ENCODE measurements at places on chromosomes 7 and 10.
A peak's percentile ranks its signal among the peaks of the same experiment; 100 is the strongest.

DNA sequence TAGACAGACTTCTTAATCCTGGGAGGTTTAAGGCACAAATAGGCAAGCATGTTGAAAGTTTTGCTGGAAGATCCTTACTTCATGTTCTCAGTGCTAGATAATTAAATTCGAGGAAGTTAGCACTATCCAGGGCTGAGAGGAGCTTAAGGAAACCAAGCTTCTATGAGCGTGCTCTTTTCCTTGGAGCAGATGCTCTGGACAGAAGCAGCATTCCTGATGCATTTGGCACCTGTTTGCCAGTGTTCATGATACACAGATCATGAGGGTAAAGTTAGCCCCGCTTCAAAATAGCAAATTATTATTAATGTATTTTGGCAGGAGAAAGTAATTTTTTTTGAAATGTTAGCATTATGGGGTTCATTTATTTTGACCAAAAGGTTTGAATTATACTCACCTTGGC, 9.4 kb downstream of the HDAC9 start:
- DNase-seq, result no peak

GRCh38 chr7:111752022-111752582, 189.8 kb upstream of the IMMP2L start:
- peak; percentile 38 for DNase-seq

DNA sequence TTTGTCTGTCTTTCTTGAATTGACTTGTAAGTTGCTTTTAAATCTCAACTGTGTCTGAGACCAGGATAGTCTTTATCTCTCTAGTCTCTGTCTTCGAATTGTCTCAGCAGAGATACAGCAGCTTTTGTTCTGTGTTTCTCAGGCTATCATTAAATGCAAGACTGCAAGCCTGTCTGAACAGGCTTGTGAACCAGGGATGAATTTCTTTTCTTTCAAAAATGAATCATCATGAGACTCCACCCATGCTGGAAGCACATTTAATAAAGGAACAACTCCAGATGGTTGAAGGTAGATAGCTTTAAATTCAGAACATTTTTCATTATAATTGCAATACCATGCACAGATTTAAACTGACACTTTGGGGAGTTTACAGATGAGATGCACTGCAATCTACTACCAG, 155.9 kb downstream of the SEC23IP start:
- no peak for DNase-seq

DNA sequence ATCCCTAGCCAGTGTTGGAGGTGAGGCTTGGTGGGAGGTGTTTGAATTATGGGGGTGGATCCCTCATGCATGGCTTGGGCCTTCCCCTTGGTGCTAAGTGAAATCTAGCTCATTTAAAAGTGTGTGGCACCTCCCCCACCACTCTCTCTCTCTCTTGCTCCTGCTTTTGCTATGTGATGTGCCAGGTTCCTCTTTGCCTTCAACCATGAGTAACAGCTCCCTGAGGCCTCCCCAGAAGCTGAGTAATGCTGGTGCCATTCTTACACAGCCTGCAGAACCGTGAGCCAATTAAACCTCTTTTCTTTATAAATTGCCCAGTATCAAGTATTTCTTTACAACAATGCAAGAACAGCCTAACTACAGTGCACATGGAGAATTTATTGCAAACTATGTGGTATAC, 188.8 kb upstream of the POT1 start:
- no peak for DNase-seq

DNA sequence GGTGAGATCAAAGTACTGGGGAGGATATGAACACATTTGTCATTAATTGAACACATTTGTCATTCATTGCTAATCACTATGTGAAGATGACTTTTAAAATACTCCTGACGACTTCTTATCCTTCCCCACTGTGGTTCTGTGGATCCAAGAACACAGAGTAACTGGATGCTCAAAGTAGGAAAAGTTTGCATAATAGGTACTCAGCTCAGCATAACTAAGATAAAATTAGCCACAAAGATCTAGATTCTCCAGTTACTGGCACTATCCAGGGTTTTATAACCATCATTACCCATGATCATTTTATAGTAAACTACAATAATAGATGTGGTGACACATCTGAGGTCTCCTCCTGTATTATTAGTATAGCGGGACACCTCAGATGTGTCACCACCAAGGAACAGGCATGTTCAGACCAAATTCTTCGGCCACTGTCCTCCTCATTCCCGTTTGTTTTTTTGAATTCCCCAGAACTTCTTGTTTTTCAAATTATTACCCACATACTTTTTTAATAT, 163.6 kb upstream of the LRRTM3 start:
- no peak for DNase-seq

DNA sequence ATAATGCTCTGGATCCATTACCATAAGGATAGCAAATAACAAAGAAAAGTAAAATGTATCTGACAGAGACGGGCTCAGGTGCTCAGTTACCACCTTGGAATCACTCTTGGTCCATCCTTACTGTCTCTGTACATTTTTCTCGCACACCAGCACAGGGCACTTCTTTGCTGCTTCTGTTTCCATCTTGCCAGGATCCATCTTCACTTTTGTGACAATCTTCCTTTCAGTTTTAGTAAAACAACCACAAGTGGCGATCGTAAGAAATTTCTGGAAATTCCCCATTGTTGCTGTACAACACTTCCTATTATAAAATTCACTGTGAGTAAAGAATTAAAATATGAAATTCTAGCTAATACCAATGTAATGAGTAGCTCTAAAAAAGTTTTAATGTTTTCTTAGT, 695.5 kb downstream of the GRM8 start:
- DNase-seq, result no peak

- DNase-seq, result no peak
Measured at GRCh38 chr7:148726385-148726784, 27.7 kb downstream of the CUL1 start.

GRCh38 chr7:47239931-47240421, 341.9 kb downstream of the TNS3 start:
- DNase-seq, result no peak

- no peak for DNase-seq
Measured at GRCh38 chr7:42315631-42316030, 78.6 kb upstream of the GLI3 start.

- peak; percentile 55 for DNase-seq
Measured at GRCh38 chr10:125160856-125161706, 718 bp upstream of the CTBP2 start.

DNA sequence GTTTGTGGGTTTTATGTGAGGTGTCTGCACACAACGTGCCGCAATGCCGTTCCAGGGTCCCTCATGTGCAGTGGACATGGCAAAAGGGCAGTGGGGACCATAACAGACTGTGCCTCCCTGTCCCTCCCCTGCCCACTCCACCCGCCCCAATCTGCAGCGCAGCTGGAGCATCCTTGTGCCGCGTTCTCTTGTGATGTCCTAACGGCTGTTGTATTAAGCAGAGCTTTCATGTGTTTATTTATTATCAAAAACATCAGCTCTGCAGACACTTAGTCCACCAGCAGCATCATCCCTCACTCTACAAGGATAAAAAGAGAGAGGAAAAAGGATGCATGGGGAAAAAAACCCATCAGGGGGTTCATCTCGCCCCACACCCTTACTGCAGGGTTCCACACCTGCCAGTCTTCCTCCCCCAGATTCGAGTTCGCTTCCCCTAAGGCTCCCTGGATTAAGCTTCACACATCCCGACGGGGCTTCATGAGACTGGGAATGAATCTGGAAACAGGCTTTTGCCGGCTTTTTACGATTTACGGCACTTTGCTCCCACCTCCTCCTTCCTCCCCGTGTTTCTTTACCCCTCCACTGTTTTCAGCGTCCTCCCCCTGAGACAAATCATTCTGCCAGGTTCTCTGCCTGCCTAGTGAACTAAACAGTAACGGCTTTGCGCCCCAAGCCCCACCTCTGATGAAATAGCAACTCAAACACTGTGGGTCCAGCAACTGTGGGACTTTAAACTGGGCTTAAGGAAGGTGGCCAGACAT, 301.4 kb downstream of the CAMK1D start:
- no peak for DNase-seq

DNA sequence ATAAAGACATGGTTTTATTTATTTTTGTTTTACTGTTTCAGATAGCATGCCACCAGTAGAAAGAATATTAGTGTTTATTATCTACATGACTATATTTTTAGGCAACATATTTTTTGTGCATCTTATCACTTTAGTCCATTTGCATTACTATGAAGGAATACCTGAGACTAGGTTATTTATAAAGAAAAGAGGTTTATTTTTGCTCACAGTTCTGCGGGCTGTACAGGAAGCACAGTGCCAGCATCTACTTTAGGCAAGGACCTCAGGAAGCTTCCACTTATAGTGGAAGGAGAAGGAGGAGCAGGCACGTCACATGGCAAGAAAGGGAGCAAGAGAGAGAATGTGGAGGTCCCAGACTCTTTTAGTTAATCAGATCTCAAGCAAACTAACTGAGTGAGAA, 5.7 kb downstream of the CAV2 start:
- no peak for DNase-seq

- DNase-seq, result no peak
Measured at GRCh38 chr7:994592-995308, 11.8 kb downstream of the CYP2W1 start.

DNA sequence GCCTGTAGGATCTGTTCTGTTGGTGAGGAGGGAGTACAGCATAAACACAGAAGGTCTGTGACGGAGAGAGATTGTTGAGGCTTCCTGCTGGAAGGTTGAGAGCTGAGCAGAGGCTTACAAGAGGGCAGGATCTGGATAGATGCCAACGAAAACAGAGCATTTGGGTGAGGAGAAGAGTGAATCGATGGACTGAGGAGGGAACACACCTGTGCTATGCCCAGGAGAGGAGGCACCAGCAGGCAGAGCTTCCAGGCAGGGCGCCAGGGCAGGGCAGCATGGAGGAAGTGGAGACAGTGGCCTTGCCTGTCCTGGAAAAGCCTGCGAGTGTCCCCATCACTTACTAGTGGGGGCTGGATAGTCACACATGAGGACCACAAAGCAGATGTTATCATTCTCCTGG, 282.9 kb downstream of the PAXIP1 start:
- DNase-seq, result no peak

DNA sequence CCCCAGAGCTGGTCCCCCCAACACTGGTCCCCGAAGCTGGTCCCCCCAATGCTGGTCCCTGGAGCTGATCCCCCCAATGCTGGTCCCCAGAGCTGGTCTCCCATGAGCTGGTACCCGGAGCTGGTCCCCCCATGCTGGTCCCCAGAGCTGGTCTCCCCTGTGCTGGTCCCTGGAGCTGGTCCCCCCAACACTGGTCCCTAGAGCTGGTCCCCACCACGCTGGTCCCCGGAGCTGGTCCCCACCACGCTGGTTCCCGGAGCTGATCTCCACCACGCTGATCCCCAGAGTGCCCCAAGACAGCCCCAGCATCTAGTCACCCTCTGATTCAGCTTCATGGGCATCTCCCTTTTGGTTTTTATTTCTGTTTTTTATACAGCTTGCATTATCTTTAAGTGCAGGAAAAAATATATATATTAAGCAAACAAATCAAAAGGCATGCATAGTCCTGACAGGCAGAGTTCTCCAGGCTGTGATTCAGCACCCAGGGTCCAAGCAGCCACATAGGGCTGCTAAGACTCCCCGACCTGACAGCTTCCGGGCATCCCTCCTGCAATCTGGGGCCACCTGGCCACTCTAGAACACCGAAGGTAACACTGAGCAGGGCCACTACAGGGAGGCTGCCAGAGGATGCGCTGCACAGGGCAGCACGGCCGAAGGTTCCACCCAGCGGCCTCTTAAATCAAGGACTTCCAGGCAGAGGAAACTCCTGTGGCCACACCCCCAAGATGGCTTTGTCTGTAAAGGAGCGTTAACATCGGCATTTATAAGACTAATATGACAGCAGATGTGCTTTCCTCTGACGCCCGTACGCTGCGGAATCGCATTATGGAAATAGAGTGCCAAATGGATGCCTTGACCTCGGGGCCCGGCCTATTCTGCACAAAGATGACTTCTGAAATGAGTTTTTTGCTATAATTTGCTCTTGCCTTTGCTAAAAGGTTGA, 215.0 kb downstream of the PTPRN2 start:
- no peak for DNase-seq

DNA sequence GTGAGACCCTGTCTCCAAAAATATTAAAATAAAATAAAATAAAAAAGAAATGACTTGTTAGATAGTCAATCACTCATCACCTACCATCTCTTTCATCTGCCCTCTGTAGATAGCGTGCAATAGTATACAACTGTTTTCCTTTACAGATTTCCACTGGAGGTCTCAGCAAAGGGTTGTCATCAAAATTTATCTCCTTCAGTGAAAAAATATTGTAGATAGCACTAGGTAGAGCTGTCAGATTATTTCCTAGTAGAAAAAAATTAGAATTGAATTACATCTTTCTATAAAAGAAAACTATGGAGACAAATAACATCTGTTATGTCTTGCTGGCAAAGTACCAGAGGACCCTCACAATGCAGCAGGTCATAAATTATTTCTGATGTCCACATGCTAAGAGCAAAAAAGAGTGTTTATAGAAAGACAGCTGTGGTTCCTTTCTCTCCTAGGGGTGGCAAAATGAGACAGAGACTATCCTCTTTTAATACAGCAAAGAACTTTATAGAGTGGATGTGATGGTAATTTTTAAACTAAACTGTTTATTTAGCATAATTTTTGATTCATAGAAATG, 16.3 kb upstream of the CYP51A1 start:
- DNase-seq, result no peak

DNA sequence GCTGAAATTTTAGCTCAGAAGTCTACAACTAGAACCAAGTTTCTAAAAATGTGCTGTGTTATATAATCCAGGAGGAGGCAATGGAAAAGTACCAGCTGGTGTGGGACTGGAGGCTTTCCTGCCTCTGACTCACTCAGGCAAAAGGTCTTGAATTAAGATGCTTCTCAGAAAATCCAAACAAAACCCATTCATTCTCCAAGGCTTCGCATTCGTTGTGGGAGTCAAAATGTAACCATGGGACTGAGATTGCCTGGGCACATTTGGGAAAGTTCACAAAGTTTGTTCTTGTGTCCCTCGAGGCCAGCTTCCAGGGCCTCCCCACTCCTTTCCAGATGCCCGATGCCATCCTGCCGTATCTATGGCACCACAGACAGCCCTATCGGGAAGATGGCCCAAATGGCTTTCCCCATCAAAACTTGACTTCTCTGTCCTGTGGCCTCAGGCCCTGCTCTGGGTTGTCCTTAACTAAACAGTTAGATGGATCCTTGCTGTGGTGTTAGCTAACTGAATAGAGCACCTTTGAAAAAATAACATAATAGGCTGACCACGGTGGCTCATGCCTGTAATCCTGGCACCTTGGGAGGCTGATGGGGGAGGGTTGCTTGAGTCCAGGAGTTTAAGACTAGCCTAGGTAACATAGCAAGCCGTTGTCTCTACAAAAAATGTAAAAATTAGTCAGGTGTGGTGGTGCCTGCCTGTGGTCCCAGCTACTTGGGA, 180.5 kb downstream of the PFKFB3 start:
- DNase-seq, result no peak
